ENCODE measurements at places on chromosomes 6 and 20. TPM values are rescaled to one million over a fixed set of nuclear protein-coding genes. Genes with fewer than 3 reads are reported as not detected.

ADGRF4 gene
- total RNA-seq, result not detected

CST3 gene
- 224 TPM for total RNA-seq

OLIG3 gene
- total RNA-seq, result 75.1 TPM

MICA gene
- total RNA-seq, result 0.42 TPM

PRND gene
- total RNA-seq, result not detected

PPP1R11 gene
- 52.3 TPM for total RNA-seq

LRRC73 gene
- 1.2 TPM for total RNA-seq

TLDC2 gene
- not detected for total RNA-seq

OCSTAMP gene
- not detected for total RNA-seq

TNXB gene
- 6.0 TPM for total RNA-seq

GSTA3 gene
- not detected for total RNA-seq

VWA7 gene
- 3.2 TPM for total RNA-seq

ARMC12 gene
- 2.6 TPM for total RNA-seq

CGA gene
- not detected for total RNA-seq

CSTF1 gene
- 25.6 TPM for total RNA-seq

GSTA5 gene
- total RNA-seq, result not detected

CLPSL2 gene
- not detected for total RNA-seq

FUT9 gene
- 0.54 TPM for total RNA-seq

GABRR2 gene
- 0.49 TPM for total RNA-seq

PRELID3B gene
- 65.5 TPM for total RNA-seq

All from glutamatergic neuron (in vitro differentiated cells).